NCI-H2171 (cell line): ENCODE measurements at places on chromosomes 5 and 9.
A peak's percentile ranks its signal among the peaks of the same experiment; 100 is the strongest.

- DNase-seq: no peak
Observed at GRCh38 chr5:16437977-16438376, 27.6 kb downstream of the ZNF622 start.

GRCh38 chr5:32394981-32395380 lies 49.6 kb downstream of the ZFR start:
- DNase-seq: no peak

- no peak for DNase-seq
Observed at GRCh38 chr5:138753794-138754698, 821 bp downstream of the CTNNA1 start.

GRCh38 chr5:129658801-129659200 lies 89.1 kb upstream of the MINAR2 start:
- DNase-seq: no peak

GRCh38 chr5:128163991-128164390 lies 80.4 kb downstream of the SLC12A2 start:
- DNase-seq: no peak

DNA sequence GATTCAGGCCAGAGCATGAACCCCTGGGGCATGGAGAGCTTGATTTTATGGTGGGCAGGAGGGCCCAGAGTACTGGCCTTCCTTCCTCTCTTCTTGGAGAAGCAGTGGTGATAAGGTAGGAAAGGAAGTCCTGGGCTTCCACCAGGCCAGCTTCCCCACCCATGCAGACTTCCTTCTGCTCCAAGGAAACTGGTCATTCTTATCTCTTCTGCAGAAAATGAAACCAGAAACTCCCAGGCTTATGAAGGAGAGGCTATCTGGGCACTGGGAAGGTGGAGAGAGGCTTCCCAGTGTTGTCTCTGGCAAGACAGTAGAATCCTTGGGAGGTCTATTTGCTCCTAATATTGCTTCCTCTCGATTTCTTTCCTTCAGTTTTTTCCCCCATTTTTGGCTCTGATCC lies 110.5 kb upstream of the EQTN start:
- no peak for DNase-seq

GRCh38 chr9:89364666-89365531 lies 46.6 kb downstream of the SECISBP2 start:
- DNase-seq: no peak

DNA sequence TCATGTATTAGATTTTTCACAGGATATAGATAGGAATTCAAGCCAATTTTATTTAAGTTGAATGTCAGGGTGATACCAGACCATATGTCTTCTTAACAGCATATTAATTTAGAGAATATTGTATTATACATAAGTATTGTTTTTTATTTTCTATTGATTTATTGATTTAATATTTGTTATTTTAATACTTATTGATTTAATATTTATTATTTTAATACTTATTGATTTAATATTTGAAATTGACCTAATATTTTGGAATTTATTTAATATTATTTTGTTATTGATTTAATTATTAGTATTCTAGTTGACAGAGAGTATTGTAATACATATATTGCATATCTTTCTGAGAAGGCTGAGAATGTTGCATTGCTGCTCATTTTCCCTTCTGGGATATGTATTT lies 1411.8 kb upstream of the ACO1 start:
- no peak for DNase-seq

GRCh38 chr5:158017469-158017868 lies 158.5 kb upstream of the CLINT1 start:
- no peak for DNase-seq

DNA sequence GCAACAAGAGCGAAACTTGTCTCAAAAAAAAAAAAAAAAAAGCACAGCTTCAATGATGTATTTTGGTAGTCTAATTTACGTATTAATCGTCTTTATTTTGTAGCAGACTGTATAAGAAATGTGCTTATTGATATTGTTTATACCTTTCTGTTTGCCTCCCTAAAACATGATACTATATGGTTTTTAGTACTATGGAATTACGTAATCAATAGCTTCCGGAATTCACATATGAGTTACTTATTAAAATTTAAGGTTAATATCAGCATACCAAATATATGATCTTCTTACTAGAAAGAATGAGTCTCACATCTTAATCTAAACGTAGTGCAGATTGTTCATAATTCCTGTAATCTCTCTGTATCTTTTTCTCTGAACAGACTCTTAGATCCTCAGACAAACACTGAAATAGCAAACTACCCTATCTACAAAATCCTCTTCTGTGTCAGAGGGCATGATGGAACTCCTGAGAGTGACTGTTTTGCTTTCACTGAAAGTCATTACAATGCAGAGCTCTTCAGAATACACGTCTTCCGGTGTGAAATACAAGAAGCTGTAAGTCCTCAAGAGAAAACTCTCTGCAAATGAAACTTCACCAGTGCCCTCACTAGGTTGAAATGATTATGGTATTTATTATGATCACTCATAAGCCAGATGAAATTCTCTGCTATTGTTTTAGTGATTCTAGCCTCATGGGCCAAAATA lies 44.4 kb upstream of the GPR21 start:
- no peak for DNase-seq

- DNase-seq: no peak
Observed at GRCh38 chr5:133189881-133190280, 138.1 kb downstream of the HSPA4 start.

DNA sequence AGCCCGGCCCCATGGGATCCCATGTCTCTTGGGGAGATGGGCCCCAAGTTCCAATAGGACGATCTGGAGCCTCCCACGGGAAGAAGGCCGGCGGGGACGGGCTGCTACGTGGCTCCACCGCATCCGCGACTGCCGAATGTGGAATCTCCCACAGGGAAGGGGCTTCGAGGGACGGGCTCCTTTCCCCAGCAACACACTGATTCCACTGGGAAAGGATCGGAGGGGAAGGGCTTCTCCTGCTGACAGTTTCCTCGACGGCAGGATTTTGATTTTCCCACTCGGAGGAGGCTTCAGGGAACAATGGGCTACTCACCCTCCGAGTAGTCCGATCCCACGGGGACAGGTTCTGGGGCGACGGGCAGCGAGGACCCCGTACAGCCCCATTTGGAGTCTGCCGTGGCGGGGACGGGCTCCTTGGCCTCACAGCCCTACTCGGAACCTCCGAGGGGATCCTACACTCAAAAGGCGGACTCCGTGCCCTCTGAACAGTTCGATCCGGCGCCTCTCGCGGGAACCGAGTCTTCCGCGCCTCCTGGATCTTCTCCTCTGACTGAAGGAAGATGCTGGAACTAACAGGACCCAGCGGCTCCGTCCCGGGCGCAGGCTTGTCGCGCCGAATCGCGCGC lies 1.3 kb downstream of the PROB1 start:
- no peak for DNase-seq

- DNase-seq: no peak
Observed at GRCh38 chr9:112503170-112503569, 16.5 kb downstream of the KIAA1958 start.

DNA sequence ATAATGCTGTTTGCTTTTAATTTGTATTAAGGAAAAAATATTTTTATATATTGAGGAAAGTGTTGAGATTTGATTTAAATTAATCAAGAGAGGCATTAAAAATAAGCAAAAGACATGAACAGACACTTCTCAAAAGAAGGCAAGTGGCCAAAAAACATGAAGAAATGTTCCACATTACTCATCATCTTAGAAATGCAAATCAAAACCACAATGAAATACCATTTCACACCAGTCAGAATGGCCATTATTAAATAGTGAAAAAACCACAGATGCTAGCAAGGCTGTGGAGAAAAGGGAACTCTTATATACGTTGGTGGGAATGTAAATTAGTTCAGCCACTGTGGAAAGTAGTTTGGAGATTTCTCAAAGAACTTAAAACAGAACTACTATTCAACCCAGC lies 45.9 kb downstream of the RANBP17 start:
- DNase-seq: no peak

GRCh38 chr5:116084287-116084691 lies 536 bp upstream of the COMMD10 start:
- DNase-seq: peak; percentile 7

- DNase-seq: no peak
Observed at GRCh38 chr9:108621991-108622855, 233.6 kb downstream of the ACTL7B start.

DNA sequence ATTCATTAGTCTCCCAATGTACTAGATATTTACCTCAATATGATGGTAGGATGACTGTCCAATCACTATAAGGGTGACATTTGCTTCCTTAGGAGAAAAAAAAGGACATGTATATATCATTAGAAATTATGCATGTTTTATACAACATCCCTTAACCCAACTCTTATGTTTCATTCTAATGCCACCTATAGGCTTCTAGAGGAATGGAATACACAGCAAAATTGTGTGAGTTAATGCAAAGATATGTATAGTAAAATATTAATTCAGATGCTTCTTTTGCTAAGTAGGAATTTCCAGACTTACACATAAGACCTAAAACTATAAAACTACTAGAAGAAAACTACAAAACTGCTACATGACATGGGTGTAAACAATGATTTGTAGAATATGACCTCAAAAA lies 3.5 kb downstream of the PRXL2C start:
- DNase-seq: no peak

DNA sequence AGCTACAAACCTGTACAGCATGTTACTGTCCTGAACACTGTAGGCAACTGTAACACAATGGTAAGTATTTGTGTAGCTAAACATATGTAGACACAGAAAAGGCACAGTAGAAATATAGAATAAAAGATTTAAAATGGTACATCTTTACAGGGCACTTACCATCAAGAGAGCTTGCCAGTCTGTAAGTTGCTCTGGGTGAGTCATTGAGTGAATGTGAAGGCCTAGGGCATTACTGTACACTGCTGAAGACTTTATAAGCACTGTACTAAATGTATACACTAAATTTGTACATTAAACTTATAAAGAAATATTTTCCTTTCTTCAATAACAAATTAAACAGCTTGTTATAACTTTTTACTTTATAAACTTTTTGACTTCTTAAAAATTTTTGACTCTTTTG lies 20.5 kb downstream of the ADRB2 start:
- DNase-seq: no peak

DNA sequence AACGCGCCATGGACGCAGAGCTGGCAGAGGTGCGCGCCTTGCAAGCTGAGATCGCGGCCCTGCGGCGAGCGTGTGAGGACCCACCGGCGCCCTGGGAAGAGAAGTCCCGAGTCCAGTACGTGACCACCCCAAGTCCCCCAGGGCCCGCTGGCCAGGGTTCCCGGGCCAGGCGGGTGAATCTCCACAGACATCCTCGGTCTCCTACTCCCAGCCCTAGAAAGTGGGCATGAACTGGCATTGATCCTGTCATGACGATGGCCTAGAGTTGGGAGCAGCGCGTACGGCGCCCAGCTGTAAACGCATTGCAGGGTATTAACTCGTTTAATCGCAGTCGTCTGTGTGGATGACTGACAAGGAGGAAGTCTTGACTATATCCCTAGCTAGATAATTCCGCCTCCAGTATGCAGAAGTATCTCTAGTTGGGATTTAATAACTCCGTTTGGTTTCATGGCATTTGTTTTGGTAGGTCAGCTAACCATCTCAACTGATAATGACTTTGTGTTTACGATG lies 293 bp downstream of the CENPP start:
- DNase-seq: no peak

- DNase-seq: no peak
Observed at GRCh38 chr9:130913599-130914416, 17.2 kb upstream of the QRFP start.

- DNase-seq: no peak
Observed at GRCh38 chr9:87059772-87060171, 112.5 kb upstream of the GAS1 start.

- no peak for DNase-seq
Observed at GRCh38 chr5:14842117-14842516, 29.5 kb downstream of the ANKH start.

- DNase-seq: no peak
Observed at GRCh38 chr5:167837127-167837526, 454.3 kb upstream of the WWC1 start.

- DNase-seq: no peak
Observed at GRCh38 chr9:123421186-123421585, 65.2 kb downstream of the CRB2 start.

DNA sequence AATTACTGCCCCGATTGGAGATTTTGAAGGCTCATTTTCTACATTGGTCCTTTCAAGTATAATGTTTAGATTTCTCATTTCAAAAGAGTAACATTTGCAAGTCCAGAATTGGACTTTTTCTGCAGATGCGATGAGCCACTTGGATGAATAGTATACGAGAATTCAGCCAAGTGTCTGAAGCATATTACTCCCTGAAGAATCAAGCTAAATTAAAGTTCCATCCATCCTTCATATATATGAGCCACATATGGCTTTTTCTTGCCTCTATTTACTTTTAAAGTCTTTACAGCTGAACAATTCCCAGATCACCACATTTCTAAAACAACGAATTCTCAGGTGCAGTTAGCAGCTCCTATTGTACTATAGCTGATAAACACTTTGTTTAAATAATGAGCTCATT lies 288.7 kb downstream of the CEMIP2 start:
- DNase-seq: no peak

GRCh38 chr5:45508135-45508534 lies 188.0 kb downstream of the HCN1 start:
- DNase-seq: peak; percentile 84

- DNase-seq: no peak
Observed at GRCh38 chr5:162752612-162753011, 684.8 kb upstream of the CCNG1 start.
